Kasumi-1 (cell line): ENCODE measurements at places on chromosomes 2 and 18.

- peak; percentile 79 for DNase-seq
Measured at GRCh38 chr18:2932247-2933181, 80.4 kb downstream of the LPIN2 start.

DNA sequence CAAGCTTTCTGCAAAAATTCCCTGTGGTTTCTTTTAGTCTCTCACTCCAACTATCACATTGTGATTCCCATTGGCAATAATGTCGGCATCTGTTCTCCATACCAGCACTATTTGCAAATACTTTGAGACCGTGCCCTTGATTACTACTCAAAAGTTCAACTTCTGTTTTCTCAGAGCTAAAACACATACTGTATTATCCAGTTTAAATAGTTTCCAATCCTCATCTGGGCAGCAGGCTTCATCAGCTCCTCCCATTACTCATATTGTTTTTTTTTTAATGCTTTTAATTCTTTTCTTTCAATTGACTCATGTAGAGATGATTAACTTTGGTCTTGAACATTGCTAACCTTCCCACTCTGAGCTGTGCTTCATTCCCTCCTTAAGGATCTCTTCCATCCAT is 135.8 kb downstream of the METTL8 start:
- no peak for DNase-seq

- DNase-seq: peak; percentile 8
Measured at GRCh38 chr2:120520929-120521912, 175.3 kb downstream of the INHBB start.

DNA sequence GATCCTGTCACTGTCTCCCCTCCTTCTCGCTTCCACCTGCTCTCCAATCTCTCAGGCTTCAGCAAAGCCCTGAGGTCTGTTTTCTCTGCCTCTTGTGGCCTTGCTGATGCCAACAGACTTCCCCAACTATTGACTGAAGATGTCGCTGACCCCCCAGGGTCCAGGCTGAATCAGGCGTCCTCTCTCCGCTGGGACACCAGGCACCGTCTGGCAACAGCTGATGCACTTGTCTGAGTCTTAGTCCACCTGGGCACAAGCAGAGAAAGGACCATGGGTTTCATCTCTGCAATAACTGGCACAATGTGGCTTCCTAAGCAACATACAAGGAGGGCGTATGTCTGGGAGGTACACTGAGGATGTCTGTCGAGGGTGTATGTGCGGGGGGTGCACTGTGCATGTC is 248.7 kb upstream of the MYT1L start:
- no peak for DNase-seq

GRCh38 chr2:238581126-238581525 is 154.4 kb downstream of the ASB1 start:
- DNase-seq: no peak

GRCh38 chr2:95551055-95551568 is 40.7 kb upstream of the TRIM43 start:
- no peak for DNase-seq

GRCh38 chr2:197261808-197262226 is 48.8 kb downstream of the ANKRD44 start:
- no peak for DNase-seq

DNA sequence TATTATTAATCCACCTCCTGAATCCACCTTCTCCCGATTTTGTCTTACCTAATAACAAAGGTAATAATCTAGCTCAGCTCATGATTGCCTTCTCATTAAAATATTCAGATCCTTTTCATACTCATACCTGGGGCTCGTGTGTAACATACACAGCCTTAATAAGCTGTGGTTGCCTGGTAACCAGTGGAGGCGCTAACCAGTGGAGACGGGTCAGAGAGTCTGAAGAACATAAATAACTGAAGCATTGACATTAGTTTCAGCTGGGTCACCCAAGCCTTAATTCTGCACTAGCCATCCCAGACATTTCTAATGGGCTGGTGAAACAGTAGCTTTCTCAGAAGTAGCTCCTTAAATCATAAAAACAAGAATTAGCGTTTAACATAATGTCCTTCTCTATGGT is 14.8 kb upstream of the DTNA start:
- no peak for DNase-seq

DNA sequence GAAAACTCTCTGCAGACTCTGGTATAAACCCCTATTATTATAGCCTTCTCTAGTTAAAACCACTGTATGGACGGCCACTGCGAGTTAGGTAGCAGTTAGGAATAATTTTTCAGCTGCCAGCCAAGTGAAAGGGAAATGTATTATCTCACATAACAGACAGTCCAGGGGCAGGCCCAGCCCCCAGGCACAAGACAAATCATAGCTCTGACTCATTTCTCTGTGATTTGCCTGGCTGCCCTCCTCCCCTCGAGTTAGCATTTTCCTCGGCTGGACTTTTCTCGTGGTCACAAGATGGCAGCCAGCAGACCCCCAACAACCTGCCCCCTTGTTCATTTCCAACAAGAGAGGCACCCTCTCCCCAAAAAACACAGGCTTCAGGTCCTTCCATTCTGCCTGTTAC is 10.5 kb downstream of the VIT start:
- DNase-seq: no peak

DNA sequence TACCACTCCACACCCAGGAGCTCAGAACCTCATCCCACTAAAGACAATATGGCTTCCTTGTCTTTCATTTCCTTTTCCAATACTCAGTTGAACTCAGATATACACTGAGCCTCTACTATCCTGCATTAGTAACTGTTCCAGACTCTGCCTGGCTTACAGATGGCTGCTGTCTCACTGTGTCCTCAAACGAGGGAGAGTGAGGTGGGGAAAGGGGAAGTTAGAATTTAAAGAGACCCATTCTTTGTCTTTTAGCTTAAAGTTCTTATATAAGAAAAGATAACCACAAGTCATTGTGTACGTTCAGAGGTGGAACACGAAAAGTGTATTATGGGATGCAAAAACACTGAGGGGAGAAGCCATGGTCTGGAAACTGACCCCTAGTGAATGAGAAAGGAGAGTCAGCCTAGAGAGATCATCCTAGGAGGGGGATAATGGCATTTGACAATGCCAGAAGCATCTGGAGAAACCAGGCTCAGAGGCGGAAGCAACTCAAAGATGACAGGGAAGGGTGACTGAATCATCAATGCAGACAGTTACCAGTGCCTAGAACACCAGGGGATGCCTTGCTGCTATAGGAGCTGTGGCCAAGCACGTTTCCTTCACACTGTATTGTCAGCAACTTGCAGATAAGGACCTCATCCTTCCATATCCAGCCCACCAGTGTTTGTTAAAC is 170.7 kb downstream of the CYRIA start:
- DNase-seq: peak; percentile 33

DNA sequence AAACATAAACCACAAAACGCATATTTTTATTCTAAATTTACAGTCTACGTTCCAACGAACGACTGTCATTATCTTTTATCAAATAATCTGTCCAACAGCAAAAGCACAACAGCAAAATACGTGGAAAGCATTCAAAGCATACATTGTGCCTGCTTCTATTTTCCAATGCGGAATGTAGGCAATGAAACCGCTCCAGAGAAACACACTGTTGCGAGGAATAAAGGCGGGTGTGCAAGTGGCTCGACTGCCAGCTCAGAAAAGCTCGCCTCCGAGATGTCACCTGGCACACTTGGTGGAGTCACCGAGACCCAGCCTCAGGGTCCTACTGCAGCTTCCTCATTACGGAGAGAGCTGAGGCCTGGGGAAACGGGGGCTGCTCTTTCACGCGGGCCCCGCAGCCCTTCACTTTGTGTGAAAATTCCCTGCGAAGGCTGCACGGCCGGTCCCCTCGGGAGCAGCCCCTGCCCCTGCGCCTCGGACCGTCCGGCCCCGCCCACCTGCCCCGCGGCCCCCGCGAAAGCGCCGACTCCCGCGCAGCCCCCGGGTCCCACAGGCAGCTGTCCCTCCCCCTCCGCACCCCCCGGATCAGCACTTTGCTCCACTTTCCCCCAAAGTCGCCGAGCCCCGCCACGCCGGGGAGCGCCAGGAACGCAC is 752 bp downstream of the MGAT4A start:
- DNase-seq: peak; percentile 57

DNA sequence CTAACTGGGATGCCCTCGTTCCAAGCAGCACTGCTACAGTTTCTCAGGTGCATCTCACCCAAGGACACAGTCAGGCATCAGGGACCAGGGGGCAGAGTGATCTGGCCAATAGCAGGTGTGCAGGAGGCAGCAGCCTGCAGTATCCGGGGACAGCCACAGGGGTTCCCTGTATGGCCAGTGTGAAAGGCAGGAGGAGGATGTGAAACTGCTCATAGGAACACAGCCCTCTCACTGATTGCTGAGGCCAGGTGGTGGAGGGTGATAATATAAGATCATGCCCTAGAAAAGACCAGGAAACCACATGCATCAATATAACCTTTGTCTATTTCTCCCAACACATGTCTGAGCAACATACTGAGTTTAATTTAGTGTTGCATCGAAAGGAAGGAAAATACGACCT is 112.7 kb upstream of the TACR1 start:
- no peak for DNase-seq

- DNase-seq: no peak
Measured at GRCh38 chr2:101277111-101277510, 24.4 kb downstream of the CNOT11 start.

DNA sequence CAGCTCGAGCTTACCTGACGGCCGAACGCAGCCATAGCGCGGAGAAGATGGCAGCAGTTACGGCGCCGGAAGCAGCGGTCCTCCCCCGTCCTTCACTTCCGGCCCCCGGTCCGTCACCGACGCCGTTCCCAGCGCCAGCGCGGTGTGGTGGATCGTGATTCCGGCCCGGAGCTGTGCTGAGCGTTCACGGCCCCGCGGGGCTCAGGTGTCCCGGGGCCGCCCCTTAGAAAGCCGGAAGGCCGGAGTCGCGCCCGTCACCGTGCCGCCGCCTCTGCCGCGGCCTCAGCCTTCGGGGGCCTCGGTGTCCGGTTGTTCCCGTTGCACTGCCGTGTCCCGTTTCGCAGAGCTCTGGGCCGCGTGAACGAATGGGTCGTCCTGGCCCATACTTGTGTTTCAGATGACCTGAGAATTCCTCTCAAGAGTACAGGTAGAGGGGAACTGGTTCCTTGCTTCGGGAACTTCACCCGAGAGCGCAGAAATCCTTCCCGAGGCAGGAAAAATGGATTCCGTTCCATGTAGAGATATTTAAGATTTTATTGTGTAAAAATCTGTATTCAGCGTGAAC is at the start of gene MTERF4:
MTERF4 (minus strand) TSS at position 49 of the 565 bp plus-strand sequence; CDS start at position 35, 14 bp downstream.
- peak; percentile 51 for DNase-seq

DNA sequence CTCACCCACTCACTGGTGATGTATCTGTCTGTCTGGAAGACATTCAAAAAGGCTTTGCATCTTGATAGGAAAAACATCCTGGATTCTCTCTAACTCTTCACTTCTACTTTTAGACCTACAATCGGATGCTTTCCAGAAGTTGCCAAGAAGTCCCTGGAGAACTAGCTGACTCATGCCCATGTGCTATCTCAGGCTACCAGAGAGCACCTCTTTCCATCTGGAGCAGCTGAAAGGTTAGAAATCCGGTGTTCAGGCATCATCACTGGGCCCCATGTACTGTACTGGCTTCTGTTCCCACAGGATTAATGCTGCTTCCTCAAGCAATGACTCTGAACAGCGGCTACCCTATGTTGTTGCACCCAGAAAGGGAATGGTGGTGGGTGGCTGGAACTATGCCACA is 259.0 kb downstream of the NBAS start:
- no peak for DNase-seq

- no peak for DNase-seq
Measured at GRCh38 chr2:77999376-77999775, 477.2 kb upstream of the LRRTM4 start.

DNA sequence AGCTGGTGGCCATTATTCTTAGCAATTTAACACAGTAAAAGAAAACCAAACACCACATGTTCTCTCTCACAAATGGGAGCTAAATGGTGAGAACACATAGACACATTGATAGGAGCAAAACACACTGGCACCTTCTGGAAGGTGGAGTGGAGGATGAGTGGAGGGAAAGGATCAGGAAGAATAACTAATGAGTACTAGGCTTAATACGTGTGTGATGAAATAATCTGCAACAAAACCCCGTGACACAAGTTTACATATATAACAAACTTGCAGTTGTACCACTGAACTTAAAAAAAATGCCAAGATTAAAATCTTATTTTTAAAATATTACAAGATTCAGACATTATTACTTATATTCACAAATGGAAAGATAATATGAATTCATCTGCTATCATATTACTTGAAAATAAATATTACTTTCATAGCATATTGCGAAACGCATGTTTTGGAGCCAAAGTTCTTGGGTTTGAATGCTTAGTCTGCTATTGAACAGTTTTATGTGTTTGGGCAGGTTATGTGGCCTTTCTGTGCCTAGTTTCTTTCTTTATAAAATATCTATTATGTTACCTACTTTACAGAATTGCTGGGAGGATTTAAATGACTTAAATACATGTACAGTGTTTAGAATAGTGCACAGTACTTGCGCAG is 20.5 kb downstream of the ANKRD62 start:
- no peak for DNase-seq
